Activated effector memory CD4-positive, alpha-beta T cell treated with Interleukin-2 at 50 U/mL for 16 hours (primary cell): ENCODE measurements at places on chromosomes 4 and X.
A peak's percentile ranks its signal among the peaks of the same experiment; 100 is the strongest.

- DNase-seq = no peak
Measured at GRCh38 chr4:4338210-4339001, 48.4 kb downstream of the ZBTB49 start.

DNA sequence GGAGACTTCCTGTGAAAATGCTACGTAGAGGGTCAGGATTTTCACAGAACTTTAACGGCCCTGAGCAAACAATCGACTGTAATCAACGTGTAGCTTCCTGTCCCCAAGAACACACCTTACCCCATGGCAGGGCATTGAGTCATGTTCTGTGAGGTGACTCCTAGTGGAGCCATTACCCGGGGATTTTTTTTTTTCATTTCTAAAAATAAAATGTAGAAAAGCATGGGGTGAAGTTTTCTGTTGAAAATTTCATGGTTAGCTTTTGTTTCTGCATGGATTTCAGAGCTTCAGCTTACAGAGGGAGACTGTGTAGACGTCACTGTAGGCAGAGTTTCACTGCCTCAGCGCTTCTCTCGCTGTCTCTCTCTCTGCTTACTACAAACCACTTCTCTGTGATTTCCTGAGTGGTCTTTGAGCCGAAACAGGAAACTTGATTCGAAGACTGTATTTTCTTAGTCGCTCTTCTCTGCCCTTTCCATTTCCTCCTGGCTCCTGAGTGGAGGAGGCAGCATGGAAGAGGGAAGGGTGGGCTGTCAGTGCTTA, 111.7 kb downstream of the NFKB1 start:
- DNase-seq = no peak

GRCh38 chr4:113701169-113701568, 60.4 kb downstream of the CAMK2D start:
- DNase-seq = no peak

- DNase-seq = no peak
Measured at GRCh38 chr4:48431401-48431800, 51.7 kb upstream of the SLC10A4 start.

- no peak for DNase-seq
Measured at GRCh38 chrX:40227125-40227524, 129.4 kb upstream of the BCOR start.

DNA sequence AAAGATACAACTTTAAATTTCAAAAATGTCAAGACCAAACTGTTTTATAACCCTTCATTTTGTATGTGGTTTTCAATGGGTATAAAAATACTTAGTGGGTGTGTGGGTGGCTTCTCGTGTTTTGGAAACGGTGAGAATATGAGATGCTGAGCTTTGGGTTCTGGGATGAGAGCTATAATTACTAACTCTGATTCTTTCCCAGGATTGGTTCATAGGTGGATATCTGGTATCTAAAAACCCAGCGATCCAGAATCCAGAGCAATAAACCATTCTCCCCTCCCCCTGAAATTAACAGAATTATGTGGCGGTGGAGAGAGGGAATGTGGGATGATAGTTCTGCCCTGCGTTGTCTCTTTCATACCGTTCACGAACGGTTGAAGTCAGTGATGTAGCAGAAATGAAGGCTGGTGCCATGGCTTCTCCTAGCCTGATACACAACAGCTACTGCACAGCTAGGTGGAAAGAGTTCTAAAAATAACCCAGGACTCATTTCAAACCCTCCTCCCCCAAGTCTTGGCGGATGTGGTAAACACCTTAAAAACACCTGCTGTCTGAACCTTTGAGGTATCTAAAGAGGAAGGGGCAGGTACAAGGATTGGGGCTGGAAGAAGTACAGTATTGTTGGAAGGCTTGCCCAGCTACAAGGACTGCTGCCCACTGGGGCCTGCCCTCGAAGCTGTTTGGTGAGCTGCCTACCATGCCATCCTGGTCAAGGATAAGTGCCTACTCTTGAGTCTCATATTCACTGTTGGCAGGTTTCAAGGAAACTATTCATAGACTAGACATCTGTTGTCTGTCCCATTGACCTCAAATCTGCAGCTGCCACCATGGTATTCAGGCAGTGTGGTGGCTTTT, 44.5 kb downstream of the SEPTIN11 start:
- DNase-seq = peak; percentile 40

- no peak for DNase-seq
Measured at GRCh38 chr4:90099812-90100211, 27.4 kb upstream of the CCSER1 start.

- DNase-seq = no peak
Measured at GRCh38 chrX:154333837-154334271, 38.3 kb downstream of the TKTL1 start.

DNA sequence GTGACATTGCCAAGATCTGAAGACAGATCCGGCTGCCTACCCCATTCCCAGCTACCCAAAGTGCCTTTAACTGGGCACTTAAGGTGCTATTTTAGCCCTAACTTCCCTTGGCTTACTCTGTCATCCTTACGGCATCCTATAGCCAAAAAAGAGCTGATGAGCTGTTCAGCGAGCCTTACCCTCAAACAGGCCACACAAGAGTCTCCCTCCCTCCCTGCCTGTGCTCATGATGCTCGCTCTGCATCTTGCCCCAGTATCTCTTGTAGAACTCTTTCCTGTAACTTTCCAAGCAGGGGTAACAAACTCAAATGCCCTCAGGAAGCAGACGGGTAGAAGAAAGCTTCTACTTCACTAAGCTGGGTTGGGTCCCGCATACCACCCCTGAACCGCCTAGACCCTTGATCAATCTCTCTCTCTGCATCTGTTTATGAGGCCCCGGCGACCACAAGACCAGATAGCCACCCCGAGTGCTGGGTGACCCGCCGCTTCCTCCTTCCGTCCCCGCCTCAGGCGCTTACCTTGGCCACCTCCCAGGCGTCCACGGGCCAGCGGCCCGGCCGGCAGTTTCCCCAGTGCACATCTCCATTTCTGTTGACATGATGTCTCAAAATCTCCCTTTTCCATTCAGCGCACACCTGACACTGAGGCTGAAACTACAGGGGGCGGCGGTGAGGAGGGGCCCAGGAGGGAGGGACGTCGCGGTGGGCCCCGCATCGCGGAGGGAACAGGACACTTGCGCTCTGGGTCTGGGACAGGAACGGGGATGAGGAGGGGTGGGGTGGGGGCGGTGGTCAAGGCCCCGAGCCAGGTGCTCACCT, 663 bp downstream of the CXorf38 start:
- peak; percentile 8 for DNase-seq

DNA sequence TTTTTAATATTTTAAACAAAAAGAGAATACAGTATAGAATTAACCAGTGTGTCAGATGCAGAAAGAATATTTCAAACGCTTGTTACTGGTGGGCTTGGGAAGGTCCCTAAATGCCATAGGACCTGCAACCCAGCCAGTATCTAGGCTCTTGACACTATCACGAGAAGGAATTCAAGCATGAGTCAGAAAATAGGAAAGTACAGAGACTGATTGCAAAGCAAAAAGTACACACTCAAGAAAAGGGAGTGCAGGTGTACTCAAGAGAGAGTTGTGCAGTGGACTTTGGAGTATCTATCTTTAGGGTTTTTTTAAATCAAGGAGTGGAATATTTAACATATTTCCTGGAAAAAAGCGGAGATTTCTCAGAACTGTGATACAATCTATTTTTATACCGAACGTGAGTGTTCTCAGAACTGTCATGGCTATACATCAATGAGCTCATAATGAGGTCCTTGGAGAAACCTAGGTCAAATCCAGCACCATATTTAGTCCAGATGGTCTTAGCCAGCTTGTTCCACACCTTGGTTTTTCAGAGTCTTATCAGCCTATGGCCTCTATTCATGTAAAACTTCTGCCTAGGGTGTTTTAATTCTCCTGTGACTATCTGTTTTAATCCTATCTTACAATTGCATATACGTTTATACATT, 291.8 kb upstream of the FAT4 start:
- DNase-seq = no peak

GRCh38 chr4:59240011-59240410, 1960.1 kb upstream of the ADGRL3 start:
- no peak for DNase-seq

- DNase-seq = peak; percentile 18
Measured at GRCh38 chr4:113899271-113900070, 80.0 kb downstream of the ARSJ start.
